Cardiac fibroblast (primary cell): ENCODE measurements at places on chromosomes 4 and X.

- DNase-seq, result no peak
Measured at GRCh38 chr4:187415231-187415630, 580.3 kb upstream of the ZFP42 start.

- DNase-seq, result peak; percentile 6
Measured at GRCh38 chr4:91909963-91910362, 393.8 kb upstream of the GRID2 start.

- DNase-seq, result peak; percentile 7
Measured at GRCh38 chr4:41442810-41443209, 95.1 kb upstream of the LIMCH1 start.

GRCh38 chr4:22921936-22922335 is 229.2 kb downstream of the GBA3 start:
- DNase-seq, result no peak

DNA sequence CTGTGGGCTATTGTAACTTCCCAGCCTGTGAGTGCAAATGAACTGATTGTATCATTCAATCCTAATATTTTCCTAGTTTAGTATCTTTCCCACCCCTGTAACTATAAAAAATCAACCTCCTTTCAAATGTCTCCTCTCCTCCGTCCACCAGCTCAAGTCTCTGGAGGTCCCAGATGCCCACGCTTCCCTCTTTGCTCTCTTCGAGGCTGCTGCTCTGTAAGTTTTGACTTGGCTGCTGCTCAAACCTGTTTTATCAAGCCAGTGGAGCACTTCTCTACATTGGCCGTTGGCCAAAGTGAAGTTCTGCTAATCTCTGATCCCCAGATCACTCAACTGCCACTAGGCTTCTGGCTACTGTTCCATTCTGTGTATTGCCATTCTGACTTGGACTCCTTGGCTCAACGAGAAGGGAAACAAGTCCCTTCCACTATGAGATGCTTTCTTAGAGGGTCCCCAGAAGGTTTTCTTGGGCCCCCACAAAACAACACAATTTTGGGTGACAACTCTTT is 60.7 kb upstream of the RAPGEF2 start:
- no peak for DNase-seq

DNA sequence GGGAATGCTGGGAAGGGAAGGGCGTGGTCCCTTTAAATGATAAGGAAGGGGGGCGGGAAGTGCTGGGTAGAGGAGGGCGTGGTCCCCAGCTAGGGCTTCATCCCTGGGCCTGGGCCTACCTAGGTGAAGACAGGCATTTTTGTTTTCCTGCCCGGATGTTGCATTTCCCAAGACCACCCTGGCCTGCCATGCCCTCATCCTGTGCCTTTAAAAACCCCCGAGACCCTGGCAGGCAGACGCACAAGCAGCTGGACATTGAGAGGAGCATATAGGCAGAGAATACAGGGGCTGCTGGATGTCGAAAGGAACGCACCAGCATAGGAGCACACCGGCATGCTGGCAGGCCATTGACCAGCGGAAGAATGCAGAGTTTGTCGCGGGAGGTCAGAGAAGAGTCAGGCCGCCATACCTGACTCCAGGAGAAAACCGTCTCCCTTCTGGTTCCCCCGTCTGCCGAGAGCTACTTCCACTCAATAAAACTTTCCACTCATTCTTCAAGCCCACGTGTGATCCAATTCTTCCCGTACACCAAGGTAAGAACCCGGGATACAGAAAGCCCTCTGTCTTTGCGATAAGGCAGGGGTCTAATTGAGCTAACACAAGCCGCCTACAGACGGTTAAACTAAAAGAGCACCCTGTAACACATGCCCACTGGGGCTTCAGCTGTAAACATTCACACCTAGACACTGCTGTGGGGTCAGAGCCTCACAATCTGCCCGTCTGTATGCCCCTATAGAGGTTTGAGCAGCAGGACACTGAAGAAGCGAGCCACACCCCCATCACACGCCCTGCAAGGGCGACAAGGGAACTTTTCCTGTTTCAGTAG is 2.9 kb upstream of the AGA start:
- DNase-seq, result no peak

GRCh38 chr4:26854701-26855100 is 5.9 kb upstream of the STIM2 start:
- no peak for DNase-seq

- DNase-seq, result no peak
Measured at GRCh38 chr4:110164856-110165255, 33.6 kb downstream of the ELOVL6 start.

- DNase-seq, result peak; percentile 58
Measured at GRCh38 chr4:164779811-164780216, 25.9 kb downstream of the SMIM31 start.

- peak; percentile 67 for DNase-seq
Measured at GRCh38 chr4:122914292-122914904, 8.0 kb downstream of the NUDT6 start.

- DNase-seq, result peak; percentile 19
Measured at GRCh38 chrX:39309721-39310152, 508.5 kb downstream of the MID1IP1 start.

- DNase-seq, result no peak
Measured at GRCh38 chr4:24674279-24674678, 89.9 kb upstream of the DHX15 start.

GRCh38 chrX:87621697-87622096 is 104.1 kb downstream of the KLHL4 start:
- peak; percentile 66 for DNase-seq

DNA sequence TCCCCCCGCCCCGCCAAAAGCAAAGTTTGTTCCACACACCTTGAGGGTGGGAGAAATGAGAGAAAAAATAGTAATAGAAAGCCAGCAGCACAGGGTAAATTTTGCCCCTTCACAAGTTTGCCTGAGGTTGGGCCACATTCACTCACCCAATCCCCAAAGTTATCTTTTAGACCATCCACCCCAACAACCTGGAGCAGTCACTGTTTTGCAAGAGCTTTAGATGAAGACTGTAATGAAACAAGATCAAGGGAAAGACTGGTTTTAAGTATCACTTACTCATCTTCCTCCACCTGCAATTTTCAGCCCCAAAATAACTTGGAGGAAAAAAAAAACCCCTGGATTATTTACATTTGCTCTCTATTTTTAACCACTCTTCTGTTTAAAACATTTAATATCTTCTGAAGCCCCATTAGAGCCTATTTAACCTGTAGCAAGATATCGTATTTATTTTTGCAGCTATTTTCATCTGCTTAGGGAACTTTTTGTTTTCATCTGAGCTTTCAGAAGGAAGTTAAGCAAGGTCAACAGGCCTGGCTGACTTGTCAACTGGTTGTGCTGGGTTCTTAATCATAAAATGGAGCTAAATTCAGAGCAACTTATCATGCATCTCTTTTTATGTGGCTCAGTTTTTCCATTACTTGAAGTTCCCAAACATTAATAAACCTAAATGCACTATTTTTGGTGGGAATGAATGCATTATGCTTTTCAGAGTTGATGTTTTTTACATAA is 24.6 kb upstream of the TBL1X start:
- no peak for DNase-seq
